ENCODE measurements at places on chromosomes 2 and 18. TPM values are rescaled to one million over a fixed set of nuclear protein-coding genes. Genes with fewer than 3 reads are reported as not detected.
A peak's percentile ranks its signal among the peaks of the same experiment; 100 is the strongest.

GRCh38 chr2:30781961-30782533 is 25.2 kb downstream of the CAPN13 start:
- no peak for DNase-seq

DNA sequence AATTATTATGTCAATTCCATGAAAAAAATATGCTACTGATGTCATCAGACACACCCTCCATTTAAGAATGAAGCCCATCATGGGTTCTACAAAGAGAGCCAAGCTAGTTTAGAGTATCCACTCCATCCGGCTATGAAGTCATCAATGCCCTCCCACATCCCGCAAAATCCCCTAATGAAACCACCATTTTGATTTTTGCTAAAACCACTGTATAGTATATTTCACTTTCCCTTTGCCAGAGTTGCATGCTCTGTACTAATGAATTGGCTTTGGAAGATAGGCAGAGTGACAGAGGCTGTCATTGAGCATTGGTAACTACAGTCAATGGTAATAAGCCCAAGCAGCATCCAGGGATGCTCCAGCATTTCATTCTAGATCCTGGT is 118.6 kb downstream of the ANKRD44 start:
- no peak for DNase-seq

- DNase-seq, result no peak
Observed at GRCh38 chr2:23513872-23514793, 129.2 kb downstream of the KLHL29 start.

DNA sequence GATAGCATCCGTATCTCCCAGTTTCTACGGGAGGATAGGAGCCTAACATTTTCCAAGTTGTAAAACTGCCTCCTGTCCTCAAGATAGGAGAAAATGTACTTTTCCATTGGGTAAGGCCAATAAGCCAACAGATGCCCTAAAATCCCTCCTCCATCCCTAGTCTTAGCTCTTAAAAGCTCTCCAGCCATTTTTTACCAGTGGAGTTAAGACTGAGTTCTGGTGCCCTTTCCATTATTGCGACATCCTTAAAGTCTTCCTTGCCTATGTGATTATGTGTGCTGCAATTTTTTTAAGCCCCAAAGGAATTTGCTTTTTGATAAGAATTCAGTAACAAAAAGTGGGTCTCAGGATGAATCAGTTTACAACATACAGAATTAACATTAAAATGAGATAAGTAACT is 33.0 kb downstream of the LINC00305 start:
- no peak for DNase-seq

DNA sequence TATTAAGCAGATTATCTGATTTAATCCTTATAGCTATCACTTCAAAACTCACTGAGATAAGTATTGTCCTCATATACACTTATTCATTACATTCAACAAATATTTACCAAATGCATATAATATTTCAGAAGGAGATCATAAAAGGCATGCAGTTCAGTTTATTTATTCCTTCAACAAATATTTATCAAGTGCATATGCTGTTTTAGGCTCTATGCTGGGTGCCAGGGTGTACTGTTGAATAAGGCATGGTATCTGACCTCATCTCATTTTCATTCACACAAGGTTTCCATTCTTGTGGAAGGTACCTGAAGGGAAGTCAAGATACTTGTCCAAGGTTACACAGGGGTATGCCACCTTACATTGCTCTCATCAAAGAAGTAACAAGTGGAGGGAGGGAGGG is 213.0 kb downstream of the INSIG2 start:
- no peak for DNase-seq

DNA sequence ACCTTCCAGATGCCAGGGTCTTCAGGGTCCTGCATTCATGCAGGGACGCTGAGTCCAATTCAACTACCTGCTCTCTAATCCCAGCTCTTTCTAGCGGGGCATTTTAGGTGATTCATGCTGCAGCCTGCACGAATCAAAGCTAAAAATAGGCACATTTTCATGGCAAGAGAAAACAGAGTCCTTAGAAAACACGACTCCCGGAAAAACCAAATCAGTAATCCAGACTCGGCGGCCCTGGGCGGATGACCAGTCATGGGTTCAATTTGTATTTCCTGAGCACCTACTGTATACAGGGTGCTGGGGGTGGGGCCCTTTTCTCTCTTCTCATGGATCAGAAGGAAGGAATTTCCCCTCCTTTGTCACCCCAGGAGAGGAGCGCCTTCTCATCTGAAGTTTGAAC is 64.4 kb downstream of the LONRF2 start:
- DNase-seq, result no peak

DNA sequence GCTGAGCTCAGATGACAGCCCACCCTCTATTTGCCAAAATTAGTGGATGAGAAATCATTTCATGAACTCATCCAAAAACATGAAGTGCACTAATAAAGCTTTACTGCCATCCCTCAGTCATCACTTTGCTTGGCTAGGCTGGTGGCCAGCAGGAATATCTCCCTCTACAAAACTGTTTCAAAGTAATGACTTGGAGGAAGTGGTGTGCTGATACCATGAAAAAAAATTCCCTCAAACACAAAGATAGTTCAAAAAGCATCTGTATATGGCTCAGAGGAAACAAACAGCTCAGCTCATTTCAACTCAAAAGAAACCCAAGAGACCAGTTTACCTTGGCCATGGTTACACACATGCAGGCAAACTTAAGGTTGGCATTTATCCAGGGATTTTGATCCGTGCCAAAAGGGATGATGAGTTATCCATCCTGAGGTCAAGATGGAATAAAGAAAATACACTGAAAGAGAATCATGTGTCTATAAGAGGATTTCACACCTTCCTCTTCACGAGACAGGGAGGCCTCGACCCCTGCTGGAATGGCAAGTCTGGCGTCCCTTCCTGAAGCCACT is 18.4 kb upstream of the WIPF1 start:
- DNase-seq, result no peak

- no peak for DNase-seq
Observed at GRCh38 chr2:225025917-225026571, 16.2 kb downstream of the DOCK10 start.

DNA sequence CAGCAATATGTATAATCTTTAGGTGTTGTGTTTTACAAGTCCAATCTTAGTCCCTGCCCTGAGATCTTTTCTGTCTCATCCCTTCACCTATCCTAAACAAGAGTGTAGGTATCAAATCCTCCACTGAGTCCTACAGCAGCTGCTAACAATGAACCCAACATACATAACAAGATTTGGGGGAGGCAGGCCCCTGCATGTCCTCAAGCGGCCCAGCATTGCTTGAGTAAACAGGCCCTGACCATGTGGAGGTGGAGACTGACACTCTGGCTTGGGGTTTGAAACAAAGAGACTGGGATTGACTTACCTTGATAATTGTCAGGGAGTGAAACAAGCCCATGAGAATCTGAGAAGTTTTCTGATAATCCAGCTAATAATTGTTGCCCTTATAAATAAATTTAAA is 213.4 kb downstream of the STK39 start:
- DNase-seq, result no peak

DNA sequence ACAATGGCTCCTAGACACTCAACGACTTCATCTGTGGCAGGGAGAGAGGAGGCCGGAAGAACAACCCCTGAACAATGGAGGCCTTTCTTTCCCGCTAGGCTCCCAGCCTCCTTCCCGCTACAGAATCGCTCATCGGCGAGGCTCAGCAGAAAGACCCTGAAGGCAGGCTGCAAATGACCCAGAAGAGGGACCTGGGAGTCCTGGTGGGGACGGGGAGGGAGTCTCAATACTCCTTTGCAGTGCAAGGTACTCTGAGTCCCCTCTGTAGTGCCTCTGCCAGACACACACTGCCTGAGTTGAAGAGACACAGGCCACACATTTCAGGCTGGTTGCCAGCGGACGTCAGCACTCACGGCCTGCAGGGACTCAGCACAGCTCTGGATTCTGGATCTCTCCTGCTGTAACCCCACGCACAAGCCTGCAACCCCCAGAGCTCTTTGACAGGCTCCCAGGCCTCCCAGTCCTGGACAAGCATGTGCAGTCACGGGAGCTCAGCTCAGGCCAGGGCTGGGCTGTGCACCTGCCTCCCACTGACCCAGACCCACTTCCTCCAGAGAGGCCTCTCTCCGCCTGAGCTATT is 6.1 kb downstream of the GPR17 start:
- DNase-seq, result no peak

DNA sequence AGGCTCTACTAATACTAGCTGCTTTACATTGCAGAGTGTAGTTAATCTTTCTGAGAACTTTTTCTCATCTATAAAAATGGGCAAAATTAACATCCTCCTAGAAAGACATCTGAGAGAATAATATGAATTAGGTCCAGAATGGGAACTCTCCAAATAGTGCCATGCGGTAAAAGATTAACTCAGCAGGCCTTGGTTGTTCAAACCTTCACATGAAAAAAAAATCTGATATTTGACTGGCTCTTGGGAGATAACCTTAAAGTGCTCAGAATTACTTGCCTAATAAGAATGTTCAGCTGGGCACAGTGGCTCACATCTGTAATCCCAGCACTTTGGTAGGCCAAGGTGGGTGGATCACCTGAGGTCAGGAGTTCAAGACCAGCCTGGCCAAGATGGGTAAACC is 5.5 kb upstream of the CXXC1 start:
- no peak for DNase-seq

- no peak for DNase-seq
Observed at GRCh38 chr18:25109484-25109883, 242.5 kb downstream of the ZNF521 start.

DNA sequence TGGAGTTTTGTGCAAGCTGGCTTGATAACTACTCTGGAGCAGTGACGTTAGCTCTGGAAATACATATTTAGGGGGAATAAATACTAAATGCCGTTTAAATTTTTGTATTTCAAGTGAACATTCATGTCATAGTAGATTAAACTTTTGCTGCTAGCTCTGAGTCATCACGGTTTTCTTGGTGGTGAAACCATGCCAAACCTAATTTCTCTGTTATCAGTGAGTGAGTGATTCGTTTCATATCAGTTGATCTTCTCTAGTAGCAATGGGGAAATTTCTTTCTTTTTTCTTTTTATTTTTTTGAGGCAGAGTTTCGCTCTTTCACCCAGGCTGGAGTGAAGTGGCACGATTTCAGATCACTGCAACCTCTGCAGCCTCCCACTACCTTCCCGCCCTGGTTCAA is 211.1 kb downstream of the PTPRM start:
- no peak for DNase-seq

GRCh38 chr2:146634230-146635097 is 1210.4 kb upstream of the ACVR2A start:
- DNase-seq, result peak; percentile 68

- DNase-seq, result no peak
Observed at GRCh38 chr2:200466425-200467418, 43.1 kb downstream of the KCTD18 start.

Gene RNF181
- 220 TPM for total RNA-seq

Gene TXNDC2
- total RNA-seq, result not detected

Gene SANBR
- total RNA-seq, result 6.0 TPM

Gene KRTCAP3
- 8.1 TPM for total RNA-seq

Gene FAM161A
- total RNA-seq, result 6.0 TPM

Gene ST8SIA5
- under 0.01 TPM for total RNA-seq
